T-cell (primary cell): ENCODE measurements at places on chromosomes 11 and 22.

DNA sequence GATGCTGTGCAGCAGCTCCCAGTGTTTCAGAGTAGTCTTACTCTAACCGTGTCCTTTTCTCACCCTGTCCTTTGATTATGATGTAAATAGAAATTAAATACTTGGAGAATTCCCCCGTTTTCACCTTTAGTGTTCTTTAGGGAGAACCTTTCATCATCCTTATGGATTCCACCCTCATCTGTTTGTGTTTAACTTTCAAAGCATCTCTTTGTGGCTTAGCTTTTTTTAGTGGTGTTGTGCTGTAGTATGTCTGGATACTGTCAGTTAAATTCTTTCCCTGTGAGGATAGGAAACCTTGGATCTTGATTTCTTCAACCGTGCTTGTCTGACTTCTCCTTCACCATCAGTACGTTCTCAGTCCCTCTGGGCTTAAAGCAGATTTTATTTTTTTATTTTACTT, 48.5 kb downstream of the PPP6R3 start:
- peaks cover 29% of the 10 kb centered on the region for H3K36me3 ChIP-seq
- no peak overlapping the region for H3K4me3 ChIP-seq
- peaks cover 3% of the 10 kb centered on the region for H3K4me1 ChIP-seq
- H3K27me3 ChIP-seq, result no peaks in the 10 kb centered on the region
- no peak for DNase-seq

DNA sequence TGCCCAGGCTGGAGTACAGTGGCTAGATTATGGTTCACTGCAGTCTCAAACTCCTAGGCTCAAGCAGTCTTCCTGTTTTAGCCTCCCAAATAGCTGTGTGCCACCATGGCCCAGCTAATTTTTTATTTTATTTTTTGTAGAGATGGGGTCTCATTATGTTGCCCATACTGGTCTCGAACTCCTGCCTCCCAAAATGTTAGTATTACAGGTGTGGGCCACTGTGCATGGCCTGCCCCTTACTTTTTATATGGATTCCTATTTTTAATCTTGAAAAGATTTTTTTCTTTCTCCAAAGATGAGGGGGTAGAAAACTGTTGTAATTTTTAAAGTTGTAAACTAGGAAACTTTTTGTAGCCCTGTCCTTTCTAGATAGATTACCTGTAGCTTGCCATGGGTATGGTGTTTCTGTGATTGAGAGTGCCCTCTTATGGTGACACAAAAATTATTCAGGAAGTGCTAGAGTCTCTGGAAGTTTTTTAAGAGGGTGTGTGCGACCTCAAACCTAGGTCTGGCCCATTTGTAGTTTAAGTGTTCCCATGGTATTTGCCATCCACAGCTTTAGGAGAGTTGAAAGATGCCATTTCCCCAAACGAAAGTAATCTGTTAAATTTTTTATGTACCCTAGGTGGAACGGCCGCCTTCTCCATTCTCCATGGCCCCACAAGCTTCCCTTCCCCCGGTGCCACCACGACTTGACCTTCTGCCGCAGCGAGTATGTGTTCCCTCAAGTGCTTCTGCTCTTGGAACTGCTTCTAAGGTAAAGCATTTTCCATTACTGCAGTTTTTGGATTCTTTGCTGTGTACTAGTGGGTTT, 32.4 kb downstream of the MCAM start:
- peaks cover 46% of the 10 kb centered on the region for H3K36me3 ChIP-seq
- DNase-seq, result no peak
- H3K27me3 ChIP-seq, result no peaks in the 10 kb centered on the region

- H3K4me1 ChIP-seq, result no peaks in the 10 kb centered on the region
- no peak overlapping the region for H3K27ac ChIP-seq
- no peaks in the 10 kb centered on the region for H3K36me3 ChIP-seq
- no peak for DNase-seq
- no peak overlapping the region for H3K4me3 ChIP-seq
These were observed 33.7 kb downstream of the DAGLA start for GRCh38 chr11:61713906-61714305.

- no peaks in the 10 kb centered on the region for H3K4me1 ChIP-seq
- no peak overlapping the region for H3K27ac ChIP-seq
- no peak for DNase-seq
- H3K4me3 ChIP-seq, result no peak overlapping the region
- H3K27me3 ChIP-seq, result no peaks in the 10 kb centered on the region
These were observed 86.5 kb upstream of the MYO18B start for GRCh38 chr22:25655371-25655935.

GRCh38 chr11:440065-441042, 1.5 kb downstream of the ANO9 start:
- no peak for DNase-seq
- peak overlapping the region; percentile 60 for H3K4me3 ChIP-seq
- no peak overlapping the region for H3K27ac ChIP-seq
- peaks cover 15% of the 10 kb centered on the region for H3K27me3 ChIP-seq

DNA sequence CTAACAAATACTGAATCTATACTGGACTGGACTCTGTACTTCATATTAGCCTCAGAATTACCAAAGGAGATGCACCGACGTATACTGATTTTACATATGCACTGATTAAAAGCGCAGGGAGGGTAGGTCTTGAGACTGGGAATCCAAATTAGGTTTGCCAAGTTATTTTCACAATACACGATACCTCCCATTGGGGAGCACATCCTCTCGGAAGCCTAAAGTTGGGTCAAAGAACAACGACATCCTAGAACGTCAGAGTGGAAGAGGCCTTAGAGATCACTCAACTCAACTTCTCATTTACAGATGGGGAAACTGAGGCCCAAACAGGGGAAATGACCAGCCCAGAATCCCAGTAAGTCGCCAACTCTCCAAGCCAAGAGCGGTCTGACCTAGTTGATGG, 626 bp downstream of the DNAL4 start:
- no peak overlapping the region for H3K27ac ChIP-seq
- no peaks in the 10 kb centered on the region for H3K36me3 ChIP-seq
- DNase-seq, result no peak
- peak overlapping the region; percentile 65 for H3K4me3 ChIP-seq

GRCh38 chr11:119571311-119571710, 148.3 kb upstream of the THY1 start:
- no peak overlapping the region for H3K27ac ChIP-seq
- no peak overlapping the region for H3K4me3 ChIP-seq
- no peaks in the 10 kb centered on the region for H3K36me3 ChIP-seq
- no peak for DNase-seq
- no peaks in the 10 kb centered on the region for H3K4me1 ChIP-seq

DNA sequence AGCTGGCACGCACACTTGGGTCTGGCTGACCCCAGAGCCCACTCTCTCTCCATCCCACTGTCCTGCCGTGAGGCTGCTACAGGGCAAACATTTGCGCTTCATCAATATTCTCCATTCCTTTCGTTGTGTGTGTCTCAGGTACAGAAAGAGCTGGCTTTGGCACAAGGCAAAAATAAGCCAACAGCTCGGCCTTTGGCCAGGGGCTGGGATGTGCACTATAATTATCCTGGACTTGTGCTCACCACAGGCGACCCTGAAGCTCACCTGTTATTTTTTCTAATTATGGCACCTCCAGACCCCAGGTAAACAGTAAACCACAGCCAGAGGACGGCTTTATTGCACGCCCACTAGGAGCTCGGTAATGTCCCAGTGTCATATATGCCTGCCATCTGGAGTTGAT, 10.9 kb downstream of the ZMAT5 start:
- H3K27me3 ChIP-seq, result no peaks in the 10 kb centered on the region
- no peak overlapping the region for H3K4me3 ChIP-seq
- peaks cover 4% of the 10 kb centered on the region for H3K36me3 ChIP-seq
- peaks cover 9% of the 10 kb centered on the region for H3K4me1 ChIP-seq
- H3K27ac ChIP-seq, result no peak overlapping the region

- peak; percentile 59 for DNase-seq
- H3K36me3 ChIP-seq, result no peaks in the 10 kb centered on the region
- peaks cover 65% of the 10 kb centered on the region for H3K27me3 ChIP-seq
- H3K4me3 ChIP-seq, result no peak overlapping the region
- H3K4me1 ChIP-seq, result peaks cover 13% of the 10 kb centered on the region
These were observed 17.3 kb downstream of the EPS8L2 start for GRCh38 chr11:723120-723883.

- peak overlapping the region; percentile 92 for H3K27ac ChIP-seq
- DNase-seq, result no peak
- peaks cover 15% of the 10 kb centered on the region for H3K36me3 ChIP-seq
- H3K4me3 ChIP-seq, result peak overlapping the region; percentile 83
- peaks cover 22% of the 10 kb centered on the region for H3K4me1 ChIP-seq
These were observed 765 bp downstream of the ZFPL1 start for GRCh38 chr11:65084598-65085375.

- no peak for DNase-seq
- no peak overlapping the region for H3K4me3 ChIP-seq
- H3K36me3 ChIP-seq, result no peaks in the 10 kb centered on the region
- H3K27ac ChIP-seq, result no peak overlapping the region
- no peaks in the 10 kb centered on the region for H3K27me3 ChIP-seq
These were observed 55.2 kb downstream of the PANX1 start for GRCh38 chr11:94183886-94184264.

DNA sequence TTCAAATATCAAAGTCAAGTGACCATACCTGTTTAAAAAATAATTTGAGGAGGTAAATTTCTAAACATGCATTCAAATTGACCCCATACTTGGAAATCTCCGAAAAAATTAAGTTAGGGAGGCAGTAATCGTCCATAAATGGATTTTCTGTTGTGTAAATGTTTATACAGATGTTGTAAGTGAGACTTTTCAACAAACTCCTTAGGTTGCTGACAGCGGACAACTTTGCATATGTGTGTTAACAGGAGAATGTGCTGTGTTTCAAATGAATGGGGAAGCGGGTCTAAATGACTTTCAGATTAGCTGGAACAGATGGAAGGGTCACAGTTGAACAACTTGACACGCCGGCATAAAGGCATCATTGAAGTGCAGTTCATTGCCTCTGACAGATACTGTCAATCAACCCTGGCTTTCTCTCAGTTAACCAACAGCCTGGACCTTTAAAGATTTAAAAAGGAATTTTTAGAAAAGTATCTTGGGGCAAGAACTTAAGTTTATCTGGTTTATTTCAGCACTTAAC, 98.2 kb upstream of the DBX1 start:
- H3K27ac ChIP-seq, result no peak overlapping the region
- no peaks in the 10 kb centered on the region for H3K36me3 ChIP-seq
- DNase-seq, result no peak
- no peaks in the 10 kb centered on the region for H3K4me1 ChIP-seq
- H3K4me3 ChIP-seq, result no peak overlapping the region
